T-cell (primary cell): ENCODE measurements at places on chromosomes 1 and 21.

DNA sequence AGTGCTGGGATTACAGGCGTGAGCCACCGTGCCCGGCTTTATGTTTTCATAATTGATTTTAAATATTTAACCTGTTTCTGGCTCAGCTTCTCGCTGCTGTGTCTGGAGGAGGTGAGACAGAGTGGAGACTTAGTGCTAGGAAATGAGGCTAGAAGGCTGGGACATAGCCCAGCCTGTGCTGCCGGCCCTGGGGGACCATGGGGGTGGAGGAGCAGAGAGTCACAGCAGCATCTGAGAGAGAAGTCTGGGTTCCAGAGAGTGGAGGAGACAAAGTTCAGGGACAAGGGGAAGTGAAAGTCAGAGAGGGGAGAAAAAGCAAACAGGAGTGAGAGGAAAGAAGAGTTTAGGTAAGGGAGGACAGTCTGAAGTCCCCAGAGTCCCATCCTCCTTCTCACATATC lies 71.9 kb downstream of the LHX9 start:
- no peak for DNase-seq

GRCh38 chr1:213790565-213790964 lies 197.2 kb upstream of the PROX1 start:
- no peak for DNase-seq

- DNase-seq, result no peak
Observed at GRCh38 chr1:207923121-207923520, 12.2 kb upstream of the CD34 start.

DNA sequence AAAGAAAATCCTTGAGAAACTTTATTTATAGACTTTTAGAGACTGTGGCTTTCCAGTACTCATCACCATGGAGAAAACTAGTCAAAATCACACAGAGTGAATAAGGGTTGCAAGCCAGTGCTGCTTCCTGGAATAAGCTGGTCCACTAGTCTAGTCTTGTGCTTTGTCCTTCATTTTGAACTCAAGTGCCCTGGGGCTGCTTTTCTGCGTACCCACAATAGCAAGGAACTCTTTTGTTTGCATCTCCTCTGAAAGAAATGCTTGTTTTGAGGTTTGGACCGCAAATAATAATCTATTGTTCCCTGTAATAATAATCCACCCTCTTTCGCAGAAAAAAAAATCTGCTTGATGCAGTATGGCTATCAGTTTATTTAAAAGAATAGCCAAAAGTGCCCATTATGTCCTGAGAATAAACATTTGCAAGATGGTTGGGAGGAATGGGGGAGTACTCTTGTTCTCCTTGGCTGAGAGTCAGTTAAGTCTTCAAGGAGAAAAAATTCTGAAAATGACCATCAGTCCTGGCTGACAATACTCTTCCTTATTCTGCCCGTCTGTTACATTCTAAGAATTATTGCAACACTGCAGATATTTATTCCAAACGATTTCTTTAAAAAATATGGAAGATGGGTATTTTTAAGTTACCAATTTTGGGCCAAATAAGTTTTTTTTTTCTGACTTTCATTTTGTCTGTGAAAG lies 41.9 kb downstream of the MPZL1 start:
- no peak for DNase-seq
